Endothelial cell of umbilical vein (primary cell): ENCODE measurements at places on chromosomes 5 and 9. TPM values are rescaled to one million over a fixed set of nuclear protein-coding genes. Genes with fewer than 3 reads are reported as not detected.
A peak's percentile ranks its signal among the peaks of the same experiment; 100 is the strongest.

GRCh38 chr9:75238311-75238976, 150.1 kb downstream of the OSTF1 start:
- peak; percentile 71 for DNase-seq

DNA sequence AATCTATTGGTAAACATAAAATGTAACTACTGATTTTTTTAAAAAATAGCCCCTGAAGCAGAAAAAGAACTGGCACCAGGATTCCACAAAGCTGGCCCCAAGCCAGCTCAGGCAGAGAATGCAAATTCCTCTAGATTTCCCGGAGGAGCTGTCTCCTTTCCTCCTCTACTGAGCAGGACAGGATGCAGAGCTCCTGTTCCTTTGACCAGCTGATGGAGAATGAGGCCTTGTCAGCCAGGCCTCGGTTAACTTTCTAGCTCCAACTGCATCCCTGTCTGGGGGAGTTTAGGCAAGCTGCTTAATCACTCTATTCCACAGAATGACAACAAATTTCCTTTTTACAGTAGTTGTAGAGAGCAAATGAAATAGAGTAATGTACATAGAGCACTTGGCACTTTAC, 155.5 kb downstream of the GNAQ start:
- peak; percentile 49 for DNase-seq

GRCh38 chr9:100586093-100586492, 8.2 kb downstream of the CAVIN4 start:
- no peak for DNase-seq

Gene MYOZ3
- 1.1 and 1.2 TPM in 2 replicates for total RNA-seq

DNA sequence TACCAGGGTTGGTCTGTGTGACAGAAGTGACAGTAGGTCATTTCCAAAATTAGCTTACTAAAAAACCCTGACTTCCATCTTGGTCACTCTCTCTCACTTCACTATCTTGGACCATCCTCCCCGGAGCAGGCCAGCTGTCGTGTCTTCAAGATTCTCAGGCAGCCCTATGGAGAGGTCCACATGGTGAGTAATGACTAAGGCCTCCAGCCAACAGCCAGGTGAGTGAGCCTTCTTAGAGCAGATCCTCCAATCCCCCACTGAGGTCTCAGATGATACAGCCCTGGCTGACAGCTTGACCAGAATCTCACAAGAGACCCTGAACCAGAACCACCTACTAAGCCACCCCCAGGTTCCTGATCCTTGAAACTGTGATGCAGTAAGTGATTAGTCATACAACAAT, 92.0 kb downstream of the DCP2 start:
- DNase-seq: no peak

- no peak for DNase-seq
Observed at GRCh38 chr5:167671176-167671575, 620.3 kb upstream of the WWC1 start.

DNA sequence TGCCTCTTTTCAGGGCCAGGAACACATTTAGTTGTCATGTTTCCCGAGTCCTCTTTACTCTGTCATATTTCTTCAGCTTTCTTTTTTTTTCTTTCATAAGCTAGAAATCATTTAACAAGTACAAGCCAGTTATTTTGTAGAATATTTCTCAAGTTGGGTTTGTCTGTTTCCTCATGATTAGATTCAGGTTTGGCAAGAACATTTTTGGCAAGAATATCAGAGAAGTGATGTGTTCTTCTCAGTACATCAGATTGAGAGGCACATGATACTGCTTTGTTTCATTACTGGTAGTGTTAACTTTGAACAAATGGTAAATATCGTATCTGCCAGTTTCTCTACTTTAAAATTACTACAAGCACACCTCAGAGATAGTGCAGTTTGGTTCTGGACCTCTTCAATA, 45.1 kb downstream of the PCSK5 start:
- no peak for DNase-seq

DNA sequence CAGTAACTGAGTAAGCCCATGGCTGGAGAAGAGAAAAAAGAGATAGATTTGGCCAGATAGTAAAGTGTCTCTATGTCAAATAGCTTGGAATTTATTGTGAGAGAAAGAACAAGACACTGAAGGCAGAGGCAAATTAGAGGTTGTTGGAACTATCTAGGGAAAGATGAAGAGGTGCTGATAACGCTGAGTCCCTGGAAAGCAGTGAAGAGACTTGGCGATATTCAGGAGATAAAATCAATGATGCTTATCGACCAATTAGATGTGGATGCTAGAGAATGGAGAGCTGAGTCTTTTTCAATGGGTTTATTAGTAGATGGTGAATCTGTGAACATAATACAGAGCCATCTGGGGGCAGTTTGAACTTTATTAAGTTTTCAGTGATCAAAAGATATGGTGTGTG, 48.6 kb upstream of the GABRA1 start:
- no peak for DNase-seq

Gene CCL27
- not detected in 2 replicates for total RNA-seq

- DNase-seq: no peak
Observed at GRCh38 chr9:68955330-68955729, 58.6 kb downstream of the PRKACG start.

Gene ABLIM3
- 25.7 and 42.1 TPM in 2 replicates for total RNA-seq

- no peak for DNase-seq
Observed at GRCh38 chr5:86030753-86031152, 587.0 kb upstream of the COX7C start.
